ENCODE measurements at places on chromosomes 7 and 10.

DNA sequence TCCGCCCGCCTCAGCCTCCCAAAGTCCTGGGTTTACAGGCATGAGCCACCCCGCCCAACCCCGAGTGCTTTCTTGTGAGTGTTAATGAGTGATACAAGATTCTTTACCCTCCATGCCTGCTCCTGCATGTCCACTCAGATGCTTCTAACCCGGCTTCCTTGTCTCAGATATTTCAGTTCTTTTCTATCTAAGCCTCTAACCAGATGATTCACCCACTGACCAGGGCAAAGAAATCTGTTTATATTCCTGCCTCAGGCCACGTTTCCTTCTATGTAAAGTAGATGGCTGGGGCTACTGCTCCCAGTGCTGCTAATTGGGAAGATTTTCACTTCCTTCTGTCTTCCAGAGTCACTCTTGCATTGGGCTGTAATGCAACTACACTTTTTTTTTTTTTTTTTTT is 395.1 kb upstream of the ANKRD30A start:
- H3K4me3 ChIP-seq, result no peak overlapping the region
- no peak for DNase-seq
- no peak overlapping the region for H3K27ac ChIP-seq
- H3K4me1 ChIP-seq, result no peaks in the 10 kb centered on the region
- no peaks in the 10 kb centered on the region for H3K27me3 ChIP-seq

GRCh38 chr7:16235147-16236114 is 185.9 kb downstream of the CRPPA start:
- peaks cover 3% of the 10 kb centered on the region for H3K36me3 ChIP-seq
- no peak overlapping the region for H3K27ac ChIP-seq
- DNase-seq, result no peak

DNA sequence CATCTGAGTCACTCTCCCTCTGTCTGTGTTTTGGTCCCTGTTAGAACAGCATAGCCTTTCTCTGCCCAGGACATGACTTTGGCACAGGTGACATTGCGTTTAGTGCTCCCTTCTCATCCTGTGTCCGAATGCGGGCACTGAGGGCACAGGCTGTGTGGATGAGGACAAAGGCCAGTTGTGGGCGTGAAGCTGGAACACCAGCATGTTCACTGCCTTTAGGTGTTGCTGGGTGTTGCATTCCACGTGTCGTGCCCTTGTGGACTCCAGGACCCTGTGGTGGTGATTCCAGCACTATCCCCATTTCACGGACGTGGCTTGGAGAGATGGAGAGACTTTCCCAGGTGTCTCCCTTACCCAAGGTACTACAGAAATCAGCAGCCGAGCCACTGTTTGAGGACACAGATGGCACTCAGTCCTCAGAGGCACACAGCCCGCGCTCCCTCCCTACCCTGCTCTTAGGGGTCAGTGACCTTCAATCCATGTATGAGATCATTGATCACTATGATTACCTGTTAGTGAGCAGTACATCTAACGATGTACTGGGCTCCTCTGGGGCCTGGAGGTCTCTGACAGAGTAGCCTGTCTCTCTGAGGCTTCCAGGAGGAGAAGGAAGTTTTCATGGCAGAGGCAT is 917 bp upstream of the CNPY1 start:
- no peak overlapping the region for H3K4me3 ChIP-seq
- no peaks in the 10 kb centered on the region for H3K36me3 ChIP-seq
- DNase-seq, result no peak
- H3K27ac ChIP-seq, result no peak overlapping the region
- H3K4me1 ChIP-seq, result no peaks in the 10 kb centered on the region

- no peaks in the 10 kb centered on the region for H3K36me3 ChIP-seq
- H3K4me1 ChIP-seq, result no peaks in the 10 kb centered on the region
- no peak overlapping the region for H3K27ac ChIP-seq
- peaks cover 8% of the 10 kb centered on the region for H3K27me3 ChIP-seq
- no peak overlapping the region for H3K4me3 ChIP-seq
These were observed 64.8 kb downstream of the RBM20 start for GRCh38 chr10:110708776-110709443.

DNA sequence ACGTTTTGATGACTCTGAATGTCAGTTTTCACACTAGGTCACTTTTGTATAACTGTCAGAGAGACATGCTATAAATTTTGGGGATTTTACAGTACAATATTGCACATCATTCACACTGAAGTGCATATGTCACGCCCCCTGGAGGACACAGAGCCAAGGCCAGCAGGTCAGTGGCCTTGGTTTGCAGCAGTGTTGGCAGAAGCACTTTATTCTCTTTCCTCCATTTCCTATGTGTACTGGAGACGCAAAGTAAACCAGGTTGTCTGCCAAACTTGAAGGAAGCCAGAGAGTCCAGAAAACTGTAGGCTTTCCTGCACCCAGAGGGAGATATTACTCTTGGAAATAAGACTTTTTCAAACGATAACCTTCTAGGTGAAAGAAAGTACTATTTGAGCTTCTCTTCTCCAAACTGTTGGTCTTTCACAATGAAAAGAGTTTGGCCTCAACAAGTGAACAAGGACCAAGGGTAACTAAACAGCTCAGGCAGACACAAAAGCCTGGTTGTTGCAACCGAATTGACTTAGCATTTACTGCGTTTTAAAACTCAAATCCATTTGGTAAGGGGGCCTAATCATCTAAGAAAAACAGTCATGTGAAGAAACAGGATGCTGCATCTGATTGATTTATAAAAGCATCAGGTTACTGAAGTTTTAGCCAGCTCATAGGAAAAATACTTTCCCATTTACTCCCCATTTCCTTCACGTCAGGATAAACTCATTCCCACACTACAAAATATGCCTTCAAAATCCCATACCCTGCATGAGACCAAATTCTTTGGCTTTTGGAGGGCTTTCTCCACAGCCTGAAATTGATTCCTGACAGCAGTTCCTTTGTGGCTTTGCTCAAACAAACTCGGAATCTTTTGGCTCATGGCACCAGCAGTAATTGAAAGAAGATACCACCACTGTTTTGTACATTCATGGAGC is 83.0 kb upstream of the SEC61G start:
- H3K27me3 ChIP-seq, result no peaks in the 10 kb centered on the region
- DNase-seq, result no peak
- no peaks in the 10 kb centered on the region for H3K36me3 ChIP-seq

GRCh38 chr10:70753841-70754621 is 31.1 kb downstream of the TBATA start:
- H3K27me3 ChIP-seq, result peaks cover 3% of the 10 kb centered on the region
- H3K4me3 ChIP-seq, result no peak overlapping the region

DNA sequence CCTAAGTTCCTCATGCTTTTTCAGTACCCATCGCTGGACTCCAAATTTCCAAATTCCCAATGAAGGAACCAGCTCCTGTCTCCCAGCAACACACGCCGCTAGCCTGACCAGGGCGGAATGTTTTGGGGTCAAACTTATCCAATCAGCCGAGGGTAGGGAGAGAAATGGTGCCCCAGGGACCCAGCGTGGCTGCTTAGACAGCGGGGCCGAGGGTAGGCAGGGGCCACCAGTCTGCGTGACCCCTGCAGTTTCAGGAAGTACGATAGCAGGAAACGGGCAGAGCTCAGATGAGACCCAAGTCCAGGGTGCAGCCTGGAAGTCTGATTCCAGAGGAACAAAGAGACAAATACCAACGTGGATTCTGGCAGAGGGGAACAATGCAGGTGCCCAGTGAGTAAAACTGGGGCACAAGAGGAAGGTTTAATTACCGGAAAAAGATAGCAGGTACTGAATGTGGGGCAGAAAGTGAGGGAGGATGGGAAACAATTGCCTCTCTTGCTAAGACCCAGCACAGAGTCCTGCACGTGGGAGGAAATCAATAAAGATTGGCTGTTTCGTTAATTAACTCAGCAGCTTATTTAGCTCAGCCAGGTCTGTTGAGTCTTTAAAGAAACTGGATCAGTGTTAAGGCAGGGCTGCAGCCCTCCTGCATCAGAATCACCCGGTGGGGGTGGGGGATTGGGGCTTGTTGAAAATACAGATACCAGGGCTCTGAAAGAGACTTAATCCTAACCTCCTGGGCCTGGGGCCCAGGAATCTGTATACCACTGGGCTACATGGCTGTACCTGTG is 50.4 kb upstream of the NFE2L3 start:
- H3K27me3 ChIP-seq, result no peaks in the 10 kb centered on the region
- no peaks in the 10 kb centered on the region for H3K36me3 ChIP-seq
- H3K27ac ChIP-seq, result peak overlapping the region; percentile 26

- H3K4me3 ChIP-seq, result no peak overlapping the region
- no peak for DNase-seq
- no peak overlapping the region for H3K27ac ChIP-seq
- no peaks in the 10 kb centered on the region for H3K36me3 ChIP-seq
- H3K4me1 ChIP-seq, result no peaks in the 10 kb centered on the region
These were observed 30.0 kb upstream of the SEM1 start for GRCh38 chr7:96739609-96740008.

- peak; percentile 65 for DNase-seq
- no peaks in the 10 kb centered on the region for H3K36me3 ChIP-seq
- H3K4me1 ChIP-seq, result peaks cover 24% of the 10 kb centered on the region
These were observed 23.2 kb downstream of the PILRA start for GRCh38 chr7:100396421-100396982.

Data from activated CD4-positive, alpha-beta memory T cell treated with anti-CD3 and anti-CD28 coated beads, Interleukin-2, amount 10 ng/mL, durations not matched to agents 7 days and 5 days (primary cell).